ENCODE measurements at places on chromosomes 7 and 10.

- no peak for DNase-seq
Observed at GRCh38 chr10:13201132-13201531, 33.0 kb downstream of the UCMA start.

DNA sequence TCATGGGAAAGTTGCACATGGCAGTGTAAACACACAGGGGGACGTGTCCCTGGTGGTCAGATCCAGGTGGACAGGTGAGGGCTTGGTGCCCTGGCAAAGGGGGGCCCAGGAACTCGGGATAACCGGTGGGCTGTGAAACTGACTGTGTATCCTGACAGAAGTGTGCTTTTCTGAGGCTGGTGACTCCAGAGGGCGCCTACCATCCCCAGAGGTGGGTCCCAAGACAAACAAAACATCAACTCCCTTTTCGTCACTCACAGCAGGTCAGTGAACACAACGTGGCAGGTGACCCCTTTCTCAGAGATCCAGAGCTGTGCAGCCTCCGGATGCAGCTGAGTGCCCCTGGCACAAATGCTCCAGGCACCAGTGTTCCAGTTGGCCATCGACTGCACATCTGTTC lies 56.0 kb upstream of the DDC start:
- DNase-seq = no peak

GRCh38 chr7:43758822-43759683 lies 573 bp downstream of the BLVRA start:
- DNase-seq = peak; percentile 41

DNA sequence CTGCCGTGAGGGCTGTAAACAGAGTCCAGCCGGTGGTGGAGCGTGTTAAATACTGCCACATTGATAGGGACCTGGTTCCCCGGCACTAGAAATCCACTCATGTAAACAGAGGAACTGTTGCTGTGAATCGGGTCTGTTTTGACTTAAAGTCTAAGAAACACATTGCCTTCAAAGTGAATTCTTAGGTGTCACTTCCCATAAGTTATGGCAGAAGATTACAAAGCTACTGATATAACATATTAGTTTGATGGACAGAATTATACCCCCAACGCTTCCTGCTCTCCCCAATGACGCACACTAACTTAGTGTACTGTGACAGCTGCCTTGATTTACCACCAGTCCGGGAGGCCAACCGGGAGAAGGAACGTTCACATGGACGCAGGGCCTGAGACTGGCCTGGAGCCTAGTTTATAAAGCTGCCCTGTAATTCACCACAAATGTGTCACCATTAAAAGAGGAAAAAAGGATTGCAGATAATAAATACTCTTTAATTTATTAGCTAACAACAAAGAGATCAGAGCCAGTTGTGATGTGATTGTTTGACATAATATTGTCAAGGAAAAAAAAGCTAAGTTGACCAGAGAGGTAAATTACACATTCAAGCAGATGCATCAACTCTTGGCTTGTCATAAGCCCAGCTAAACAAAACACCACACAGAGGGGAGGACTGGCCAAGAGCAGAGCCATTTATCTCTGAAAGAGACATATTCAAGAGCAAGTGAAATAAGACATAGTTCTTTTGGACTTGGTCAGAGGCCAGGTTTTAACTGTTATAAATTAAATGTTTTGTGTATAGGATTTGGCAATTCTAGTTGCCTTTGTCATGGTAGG lies 820.6 kb downstream of the LRMDA start:
- no peak for DNase-seq

- DNase-seq = no peak
Observed at GRCh38 chr10:12949248-12949647, 52.3 kb downstream of the CCDC3 start.

DNA sequence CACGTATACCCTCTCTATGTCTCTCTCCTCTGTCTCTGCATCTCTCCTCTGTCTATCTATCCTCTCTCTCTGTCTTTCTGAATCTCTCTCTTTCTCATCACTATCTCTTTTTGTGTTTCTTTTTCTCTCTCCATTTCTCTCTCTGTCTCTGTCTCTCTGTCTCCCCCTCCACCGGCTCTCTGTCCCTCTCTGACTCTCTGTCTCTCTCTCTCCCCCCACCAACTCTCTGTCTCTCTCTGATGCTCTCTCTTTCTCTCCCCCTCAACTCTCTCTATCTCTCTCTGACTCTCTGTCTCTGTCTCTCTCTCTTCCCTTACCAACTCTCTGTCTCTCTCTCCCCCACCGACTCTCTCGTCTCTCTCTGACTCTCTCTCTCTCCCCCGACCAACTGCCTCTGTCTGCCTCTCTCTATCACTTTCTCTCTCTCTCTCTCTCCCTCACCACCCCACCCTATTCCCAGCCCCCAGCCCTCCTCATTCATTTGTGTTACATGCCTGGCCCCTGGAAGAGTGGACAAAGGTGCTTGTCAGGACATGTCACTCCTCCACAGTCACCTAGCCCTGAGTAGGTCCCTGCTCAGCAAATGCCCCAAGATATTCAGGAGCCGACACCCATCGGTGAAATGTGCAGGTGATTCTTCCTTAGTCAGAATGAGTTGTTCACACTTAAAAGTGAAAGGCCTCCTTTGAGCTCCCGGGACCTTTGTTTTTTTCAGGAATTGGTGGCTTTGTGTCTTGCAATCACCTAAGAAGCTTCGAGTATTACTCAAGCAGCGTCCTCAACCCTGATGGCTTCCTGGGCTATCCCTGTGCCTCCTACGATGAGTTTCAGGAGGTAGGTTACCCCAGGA lies 13.6 kb downstream of the PNLIPRP2 start:
- DNase-seq = no peak

All from neural crest cell (in vitro differentiated cells).